AG08396 (cell line): ENCODE measurements at places on chromosomes 7 and 10.
A peak's percentile ranks its signal among the peaks of the same experiment; 100 is the strongest.

DNA sequence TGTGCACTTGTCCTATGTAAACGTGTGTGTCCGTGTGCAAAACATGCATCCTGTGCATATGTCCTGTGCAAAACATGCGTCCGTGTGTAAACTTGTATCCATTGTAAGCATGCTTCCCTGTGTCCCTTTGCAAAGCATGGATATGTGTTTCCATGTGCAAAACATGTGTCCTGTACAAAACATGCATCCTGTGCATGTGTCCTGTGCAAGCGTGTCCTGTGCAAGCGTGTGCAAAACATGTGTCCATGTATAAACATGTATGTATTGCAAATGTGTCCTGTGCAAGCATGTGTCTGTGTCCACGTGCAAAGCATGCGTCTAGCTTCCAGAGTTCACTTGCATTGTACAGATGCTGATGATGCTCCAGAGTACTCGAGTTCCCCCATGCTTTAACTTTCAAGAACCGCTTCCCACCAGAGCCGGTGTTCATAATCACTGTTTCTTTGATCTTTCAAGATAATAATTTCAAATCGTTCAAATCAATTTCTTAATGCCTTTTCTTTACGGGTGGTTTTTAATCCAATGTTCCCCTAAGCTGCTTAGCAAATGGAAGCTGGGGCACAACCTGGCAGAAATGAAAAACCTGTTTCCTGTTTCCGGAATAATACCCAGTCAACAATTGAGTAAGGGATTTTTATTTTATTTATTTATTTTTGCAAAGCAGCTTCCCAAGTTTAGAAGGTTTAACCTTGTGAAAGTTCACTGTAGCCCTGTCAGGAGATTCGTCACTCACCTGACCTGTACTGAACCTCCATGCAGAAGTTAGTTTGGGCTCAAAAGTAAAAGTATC, 641 bp upstream of the ASB13 start:
- DNase-seq: no peak

- peak; percentile 26 for DNase-seq
Measured at GRCh38 chr7:24290004-24290641, 6.1 kb downstream of the NPY start.

DNA sequence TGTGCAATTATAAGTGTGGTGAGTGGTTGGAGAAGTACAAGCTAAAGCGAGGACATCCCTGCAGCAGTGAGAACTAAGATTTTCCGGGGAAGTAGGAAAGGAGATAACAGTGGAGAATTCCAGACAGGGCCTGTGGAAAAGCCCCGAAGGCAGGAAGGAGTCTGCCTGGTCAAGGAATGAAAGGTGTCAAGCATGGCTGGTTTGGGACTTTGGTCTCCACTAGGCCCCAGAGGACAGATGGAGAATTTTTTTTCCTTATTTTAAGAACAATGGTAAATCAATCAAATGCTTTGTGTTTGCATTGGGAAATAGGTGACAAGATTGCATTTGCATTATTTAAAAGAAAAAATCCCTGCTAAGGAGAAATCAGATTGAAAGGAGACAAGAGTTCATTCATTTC, 3.2 kb upstream of the CEP55 start:
- no peak for DNase-seq

DNA sequence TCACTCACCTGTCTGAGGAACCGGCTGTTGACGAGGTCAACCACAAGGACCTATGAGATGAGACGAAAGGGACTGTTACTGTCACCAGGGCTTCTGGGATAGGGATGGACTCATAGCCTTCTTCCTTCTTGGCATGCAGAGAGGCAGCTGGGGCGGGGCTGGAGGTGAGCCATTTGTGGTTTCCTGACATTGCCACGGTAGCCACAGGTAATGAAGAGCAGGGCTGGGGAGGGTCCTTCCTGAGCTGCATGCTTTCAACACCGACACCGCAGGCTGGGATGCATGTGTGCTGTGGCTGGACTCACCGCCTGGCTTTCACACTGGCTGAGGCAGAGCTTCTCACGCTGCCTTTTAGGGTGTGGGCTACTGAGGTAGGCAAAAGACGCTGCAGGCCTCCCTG, 46.4 kb upstream of the MKRN1 start:
- no peak for DNase-seq

GRCh38 chr7:1609023-1609422, 39.2 kb upstream of the PSMG3 start:
- no peak for DNase-seq

DNA sequence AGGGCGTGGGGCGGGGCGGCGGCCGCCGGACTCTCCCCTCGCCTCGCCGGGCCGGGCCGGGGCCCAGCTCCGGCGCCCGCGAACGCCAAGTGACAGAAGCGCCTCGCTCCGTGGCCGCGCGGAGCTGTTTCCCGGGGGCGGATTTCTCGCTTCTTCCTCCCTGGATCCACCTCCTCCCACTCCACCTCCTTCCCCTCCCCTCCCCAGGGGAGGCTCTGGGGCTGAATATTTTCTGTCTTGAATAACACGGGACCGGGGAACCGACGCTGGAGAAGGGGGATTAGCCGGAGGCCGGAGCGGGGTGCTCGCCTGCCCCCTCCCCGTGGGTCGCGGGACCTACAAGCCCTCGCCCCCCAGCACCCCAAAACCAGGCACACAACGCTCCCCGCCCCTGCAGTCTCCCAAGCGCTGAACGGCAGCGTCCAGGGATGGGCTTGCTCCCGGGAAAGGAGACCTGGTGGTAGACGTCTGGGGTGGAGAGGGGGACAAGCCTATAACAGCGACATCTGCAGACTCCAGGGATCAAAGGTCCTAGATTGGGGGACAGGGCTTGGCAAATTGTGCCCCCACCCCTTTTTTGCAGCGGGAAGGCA, at the start of gene ARHGAP21:
Gene ARHGAP21, minus strand, starts transcription at position 100 of the 593 bp plus-strand sequence. CDS start 1,988 bp downstream, outside the sequence.
- DNase-seq: peak; percentile 73

DNA sequence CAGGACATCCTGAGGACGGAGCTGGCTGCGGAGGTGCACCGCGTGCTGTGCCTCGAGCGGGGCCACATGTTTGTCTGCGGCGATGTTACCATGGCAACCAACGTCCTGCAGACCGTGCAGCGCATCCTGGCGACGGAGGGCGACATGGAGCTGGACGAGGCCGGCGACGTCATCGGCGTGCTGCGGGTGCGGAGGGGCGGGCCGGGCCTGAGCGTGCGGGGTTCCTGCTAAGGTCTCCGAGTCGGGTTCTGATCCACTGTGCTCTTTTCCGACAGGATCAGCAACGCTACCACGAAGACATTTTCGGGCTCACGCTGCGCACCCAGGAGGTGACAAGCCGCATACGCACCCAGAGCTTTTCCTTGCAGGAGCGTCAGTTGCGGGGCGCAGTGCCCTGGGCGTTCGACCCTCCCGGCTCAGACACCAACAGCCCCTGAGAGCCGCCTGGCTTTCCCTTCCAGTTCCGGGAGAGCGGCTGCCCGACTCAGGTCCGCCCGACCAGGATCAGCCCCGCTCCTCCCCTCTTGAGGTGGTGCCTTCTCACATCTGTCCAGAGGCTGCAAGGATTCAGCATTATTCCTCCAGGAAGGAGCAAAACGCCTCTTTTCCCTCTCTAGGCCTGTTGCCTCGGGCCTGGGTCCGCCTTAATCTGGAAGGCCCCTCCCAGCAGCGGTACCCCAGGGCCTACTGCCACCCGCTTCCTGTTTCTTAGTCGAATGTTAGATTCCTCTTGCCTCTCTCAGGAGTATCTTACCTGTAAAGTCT, 10.4 kb downstream of the ATG9B start:
- DNase-seq: peak; percentile 68

DNA sequence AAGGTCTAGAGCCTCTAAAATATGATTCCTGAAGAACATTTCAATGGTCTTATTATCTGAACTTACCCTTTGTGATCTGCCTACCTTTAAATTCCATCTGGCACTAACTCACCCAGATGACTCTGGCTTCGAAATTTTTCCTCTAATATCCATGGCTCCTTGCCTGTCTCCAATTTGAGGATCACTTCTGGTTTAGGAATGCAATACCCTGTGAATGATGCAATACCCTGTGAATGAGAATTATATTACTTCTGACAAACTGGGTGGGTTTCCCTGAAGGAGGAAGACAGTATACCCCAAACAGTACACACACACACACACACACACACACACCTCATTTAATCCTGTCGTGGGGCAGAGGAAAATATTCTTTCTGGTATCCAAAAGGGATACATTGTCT, 115.3 kb downstream of the ZNF33B start:
- no peak for DNase-seq

GRCh38 chr7:20312562-20312961, 18.1 kb upstream of the ITGB8 start:
- DNase-seq: no peak

DNA sequence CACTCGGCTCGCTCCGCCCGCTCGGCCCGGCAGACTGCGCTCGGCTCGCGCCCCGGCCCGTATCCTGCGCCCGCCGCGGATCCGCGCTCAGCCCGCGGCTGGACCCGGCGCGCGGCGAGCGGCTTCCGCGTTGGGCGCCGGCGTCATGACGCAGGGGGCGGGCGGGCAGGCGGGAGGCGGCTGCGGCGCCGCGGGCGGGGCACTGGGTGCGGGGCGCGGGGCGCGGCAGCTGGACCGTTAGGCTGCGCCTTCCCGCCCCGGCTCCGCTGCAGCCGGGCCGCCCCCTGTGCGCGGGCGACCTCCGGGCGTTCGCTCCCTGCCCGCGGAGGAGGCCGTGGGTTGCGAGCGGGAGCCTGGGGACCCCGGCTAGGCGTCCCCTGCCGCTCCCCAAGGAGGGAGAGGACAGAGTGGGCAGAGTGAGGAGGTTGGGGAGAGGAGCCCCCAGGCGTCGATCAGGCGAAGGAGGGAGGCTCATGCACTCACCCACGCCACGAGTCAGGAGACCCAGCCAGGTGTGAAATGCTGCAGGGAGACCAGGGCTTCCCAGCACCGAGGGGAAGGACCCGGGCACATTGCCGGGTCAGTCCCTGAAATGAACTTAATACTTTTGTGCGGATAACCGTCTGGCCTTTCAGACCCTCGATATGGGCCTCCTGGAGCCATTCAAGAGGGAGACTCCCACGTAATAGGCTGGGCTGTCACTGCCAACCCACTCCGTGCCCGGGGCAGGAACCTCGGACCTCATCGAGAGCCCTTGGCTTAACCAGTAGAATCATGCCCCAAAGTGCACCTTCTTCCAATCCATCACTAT, at the start of gene PIP4K2A:
Gene PIP4K2A, minus strand, starts transcription at position 100 of the 811 bp plus-strand sequence. CDS start 252 bp downstream, outside the sequence.
- peak; percentile 93 for DNase-seq

DNA sequence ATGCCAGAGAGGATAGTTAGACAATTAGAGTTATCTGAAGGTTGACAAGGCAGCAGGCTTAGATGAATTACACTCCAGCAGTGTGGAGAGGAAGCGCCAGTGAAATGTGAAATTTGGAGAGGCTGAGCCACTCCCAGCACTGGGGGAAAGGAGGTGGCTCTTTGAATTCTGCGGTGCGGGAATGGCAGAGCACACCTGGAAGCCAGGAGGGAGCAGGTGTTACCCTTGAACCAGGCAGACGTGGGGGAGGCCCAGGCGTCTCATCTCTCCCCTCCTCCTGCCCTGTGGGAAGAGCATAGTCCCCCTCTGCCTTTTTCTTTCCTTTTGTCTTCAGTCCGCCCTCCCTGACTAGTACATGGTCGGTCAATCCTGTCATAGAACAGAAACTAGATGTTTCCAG, 203.1 kb downstream of the DPP6 start:
- DNase-seq: no peak

- no peak for DNase-seq
Measured at GRCh38 chr7:946256-946996, 8.1 kb downstream of the ADAP1 start.

- peak; percentile 83 for DNase-seq
Measured at GRCh38 chr10:2927958-2928840, 139.1 kb upstream of the PFKP start.

DNA sequence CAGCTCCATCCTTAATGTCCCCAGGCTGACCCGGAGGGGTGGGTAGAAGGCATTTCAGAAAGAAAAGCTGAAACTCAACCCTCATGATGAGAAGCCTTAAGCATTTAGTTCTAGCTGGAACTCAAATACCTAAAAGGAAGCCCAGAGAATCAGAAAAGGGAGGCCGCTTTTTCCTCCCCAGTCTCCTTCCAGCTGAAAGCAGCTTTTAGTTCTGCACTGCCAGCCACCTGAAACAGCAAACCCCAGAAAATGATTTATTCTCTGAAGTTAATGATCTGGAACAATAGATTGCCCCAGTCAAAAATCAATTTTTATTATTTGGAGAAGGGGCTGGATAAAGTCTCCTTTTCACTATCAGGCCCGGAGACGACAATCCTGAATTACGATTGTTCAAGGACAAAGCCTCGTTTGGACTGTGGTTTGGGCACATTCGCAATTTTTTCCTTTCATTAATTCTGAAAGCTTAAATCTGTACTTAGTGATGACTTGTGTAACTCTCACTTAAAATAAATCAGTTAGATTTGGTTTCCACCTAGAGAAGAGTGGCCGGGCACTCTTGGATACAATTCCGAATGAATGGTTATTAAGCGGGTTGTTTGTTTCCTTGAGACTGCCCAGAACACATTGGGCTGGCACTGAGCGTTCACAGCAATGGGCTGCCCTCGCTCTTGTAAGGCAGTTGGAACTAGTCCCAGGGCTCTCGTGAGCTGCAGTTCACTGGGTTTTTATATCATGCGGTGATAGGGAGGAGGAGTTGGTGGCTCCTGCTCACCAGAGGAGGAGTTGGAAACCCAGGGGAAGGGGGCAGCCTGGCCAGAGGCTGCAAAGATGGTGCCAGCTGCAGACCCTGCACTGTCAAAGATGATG, 262.2 kb downstream of the CCSER2 start:
- no peak for DNase-seq

DNA sequence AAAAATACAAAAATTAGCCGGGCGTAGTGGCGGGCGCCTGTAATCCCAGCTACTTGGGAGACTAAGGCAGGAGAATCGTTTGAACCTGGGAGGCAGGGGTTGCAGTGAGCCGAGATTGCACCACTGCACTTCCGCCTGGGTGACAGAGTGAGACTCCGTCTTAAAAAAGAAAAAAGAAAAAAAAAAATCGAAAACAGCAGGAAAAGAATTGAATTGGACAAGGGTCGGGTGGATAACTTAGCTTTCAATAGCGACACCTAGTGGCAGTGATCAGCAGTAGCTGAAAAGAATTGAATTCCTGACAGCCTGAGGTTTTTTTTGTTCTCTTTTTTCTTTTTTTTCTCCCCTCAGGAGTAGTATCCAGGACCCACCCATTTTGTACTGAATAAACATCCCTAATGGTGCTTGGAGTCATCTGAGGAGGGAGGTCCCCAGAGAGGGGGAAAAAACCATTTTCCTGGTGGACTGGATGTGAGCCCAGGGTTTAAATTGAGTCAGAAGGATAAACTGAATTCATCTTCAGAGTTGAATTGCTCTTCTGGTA, 55.1 kb downstream of the CYCS start:
- DNase-seq: peak; percentile 77

- DNase-seq: no peak
Measured at GRCh38 chr10:5737352-5737751, 52.7 kb downstream of the TASOR2 start.

- peak; percentile 74 for DNase-seq
Measured at GRCh38 chr10:92239600-92240288, 51.1 kb downstream of the CPEB3 start.
